ENCODE measurements at places on chromosomes 16 and 17.

DNA sequence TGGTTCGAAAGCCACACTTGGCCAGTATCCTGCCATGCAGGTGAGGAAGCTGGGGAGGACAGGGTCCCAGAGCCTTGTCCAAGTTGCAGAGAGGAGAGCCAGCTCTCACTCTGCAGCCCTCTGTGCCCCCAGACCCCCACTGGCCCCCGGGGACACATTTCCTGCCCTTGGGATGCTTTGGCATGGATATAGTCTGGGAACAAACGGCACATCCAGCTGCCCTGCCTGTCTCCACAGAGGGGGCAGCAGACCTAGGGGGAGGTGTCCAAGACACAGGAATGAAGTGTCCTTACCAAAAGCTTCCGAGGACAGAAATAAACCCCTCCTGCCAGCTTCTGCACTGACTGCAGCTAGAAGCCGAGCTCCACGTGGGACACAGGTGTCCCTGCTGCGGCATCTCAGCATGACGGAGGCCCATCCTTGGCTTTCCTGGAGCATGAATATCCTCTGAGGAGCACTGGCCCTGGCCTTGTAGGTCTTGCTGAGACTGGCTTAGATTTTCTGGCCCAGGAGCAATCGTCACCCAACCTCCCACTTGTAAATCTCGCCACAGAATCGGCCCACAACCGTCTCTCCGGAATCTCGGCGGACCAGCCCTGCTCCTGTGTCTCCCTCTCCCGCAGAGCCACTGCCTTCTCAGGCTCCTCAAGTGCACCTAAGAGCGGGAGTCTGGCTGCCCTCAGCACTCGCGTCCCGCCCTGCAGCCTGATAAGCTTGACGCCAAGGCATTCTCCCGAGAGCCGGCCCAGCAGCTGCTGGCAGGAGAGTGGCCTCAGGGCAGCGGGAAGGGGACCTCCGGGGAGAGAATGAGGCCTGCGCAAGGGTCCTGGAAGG lies 1.1 kb upstream of the CAPN15 start:
- peak; percentile 35 for DNase-seq

DNA sequence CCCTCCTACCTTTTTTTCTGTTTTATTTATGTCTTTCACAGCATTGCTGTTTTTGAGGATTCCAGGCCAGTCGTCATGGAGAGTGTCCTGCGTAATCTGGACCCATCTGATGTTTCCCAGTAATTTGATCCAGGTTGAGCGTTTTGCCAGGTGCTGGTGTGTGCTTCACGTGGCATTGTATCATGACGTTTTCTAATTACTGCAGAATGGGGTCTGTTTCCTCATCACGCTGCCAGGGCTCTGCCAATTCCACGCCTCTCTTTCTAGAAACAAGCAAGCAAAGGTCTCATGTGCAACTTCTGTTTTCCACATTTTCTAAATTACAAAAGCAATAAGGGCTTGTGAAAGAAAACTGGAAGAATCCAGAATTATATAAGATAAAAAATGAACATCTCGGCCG lies 28.3 kb upstream of the BHLHA9 start:
- no peak for DNase-seq

GRCh38 chr16:87438611-87438985 lies 46.5 kb downstream of the MAP1LC3B start:
- DNase-seq = no peak

DNA sequence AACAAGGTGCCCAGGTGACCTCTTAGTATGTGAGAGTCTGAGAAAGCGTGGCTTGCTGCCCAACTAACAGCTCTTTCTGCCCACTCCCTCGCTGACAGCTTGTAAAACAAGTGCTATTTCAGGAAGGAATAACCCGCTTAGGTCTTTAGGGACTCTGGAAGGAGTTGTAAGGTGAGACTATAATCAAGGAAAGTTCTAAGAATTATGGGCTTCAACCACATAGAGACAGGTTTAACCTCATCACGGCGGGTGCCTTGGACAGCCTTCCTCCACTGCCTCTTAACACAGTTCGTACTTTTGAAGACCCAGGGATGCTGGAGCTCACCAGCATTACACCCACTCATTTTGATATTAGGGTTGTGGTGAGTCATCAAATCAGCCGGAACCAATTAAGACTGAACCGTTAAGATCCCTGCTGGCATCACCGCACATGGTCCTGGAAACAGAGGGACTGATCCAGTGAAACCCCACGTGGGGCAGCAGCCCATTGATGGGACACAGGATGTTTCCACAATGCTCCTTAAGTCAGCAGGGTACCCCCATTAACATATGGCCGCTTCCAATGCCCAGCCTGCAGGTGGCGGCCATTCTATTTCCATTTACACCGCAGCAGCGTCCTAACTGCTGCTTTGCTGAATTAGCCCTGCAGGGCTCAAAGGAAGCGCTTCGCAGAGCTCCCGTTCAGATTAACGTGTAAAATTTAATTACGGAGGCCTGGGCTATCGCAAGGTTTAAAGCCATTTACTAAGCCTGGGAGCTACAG lies 176.6 kb upstream of the SDK2 start:
- DNase-seq = no peak

DNA sequence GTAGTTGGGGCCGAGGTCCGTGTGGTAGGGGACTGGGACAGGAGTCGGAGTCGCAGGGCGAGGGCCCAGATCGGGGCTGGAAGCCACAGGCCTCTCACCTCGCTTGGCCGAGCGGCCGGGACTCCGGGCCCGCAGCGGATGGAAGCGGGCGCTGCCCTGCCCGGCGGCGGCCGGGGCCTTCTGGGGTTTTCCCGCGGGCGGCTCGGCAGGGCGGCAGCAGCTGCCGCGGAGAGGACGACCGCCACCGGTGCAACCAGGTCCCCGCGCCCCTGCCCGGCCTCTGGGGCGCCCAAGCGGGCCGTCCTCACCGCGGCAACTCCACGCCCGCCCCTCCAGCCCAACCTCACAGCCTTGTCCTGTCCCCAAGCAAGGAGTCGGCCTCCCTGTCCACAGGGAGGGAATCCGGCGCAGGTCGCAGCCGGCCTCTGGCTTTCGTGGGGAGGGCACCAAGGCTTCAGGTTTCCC lies 15.6 kb upstream of the UTP6 start:
- no peak for DNase-seq

DNA sequence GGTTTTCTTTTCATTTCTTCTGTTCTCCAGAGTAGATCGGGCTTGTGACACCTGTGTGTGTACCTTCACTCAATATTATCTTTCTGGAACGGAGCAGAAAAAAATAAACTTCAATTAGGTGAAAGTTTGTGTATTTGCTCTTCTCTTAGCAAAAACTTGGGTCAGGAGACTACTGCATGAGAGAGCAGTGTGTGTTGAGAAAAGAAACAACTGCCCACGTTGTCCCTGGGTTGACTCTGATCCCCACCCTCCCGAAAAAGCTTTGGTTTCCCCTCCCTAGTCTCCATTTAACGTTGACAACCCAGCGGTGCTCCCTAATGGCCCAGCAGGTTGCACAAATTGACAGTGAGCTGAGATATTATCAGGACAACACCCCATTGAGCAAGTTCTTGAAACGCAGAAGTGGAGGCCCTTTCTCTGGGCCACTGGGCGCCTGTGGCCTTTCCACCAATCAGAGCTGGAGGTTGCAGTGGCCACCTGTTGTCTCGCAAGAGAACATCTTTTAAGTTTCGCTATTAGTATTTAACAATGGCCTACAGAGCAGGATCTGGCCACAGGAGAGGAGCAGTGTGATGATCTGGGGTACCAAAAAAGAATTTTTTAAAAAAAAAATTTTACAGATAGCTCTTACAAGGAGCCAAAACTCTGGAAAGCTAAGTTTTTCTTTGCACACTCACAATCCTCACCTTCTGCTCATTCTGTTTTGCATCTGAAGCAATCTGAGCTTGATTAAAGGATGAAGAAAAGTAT lies 1.5 kb upstream of the TOX3 start:
- DNase-seq = no peak

Measured in progenitor cell of endocrine pancreas (in vitro differentiated cells).